ENCODE measurements at places on chromosomes 7 and 10.

GRCh38 chr10:101894742-101895141 lies 51.1 kb upstream of the KCNIP2 start:
- no peak for DNase-seq

- no peak for DNase-seq
Observed at GRCh38 chr10:64959883-64960282, 1438.7 kb downstream of the REEP3 start.

DNA sequence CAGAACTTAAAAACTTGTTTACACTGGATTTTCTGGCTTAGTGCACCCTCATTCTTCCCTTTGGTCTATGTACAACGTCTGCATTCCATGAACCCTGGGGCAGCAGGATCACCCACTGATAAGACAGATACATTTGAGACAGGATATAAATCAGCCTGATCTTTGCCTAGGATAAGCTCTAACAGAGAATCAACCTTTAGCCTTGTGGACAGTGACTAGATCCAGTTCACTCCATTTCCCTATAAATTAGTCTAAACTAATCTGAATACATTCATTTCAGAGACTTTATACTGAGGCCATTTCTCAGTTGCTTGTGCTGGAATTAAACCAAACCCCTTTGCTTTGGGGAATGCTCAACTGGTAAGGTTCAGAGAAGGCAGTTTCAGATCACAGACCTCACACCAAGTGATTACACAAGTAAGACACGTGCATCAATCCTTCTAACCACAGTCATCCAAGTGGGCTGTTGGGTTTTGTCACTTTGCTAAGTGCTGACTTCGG lies 639.8 kb upstream of the FZD8 start:
- DNase-seq: no peak

DNA sequence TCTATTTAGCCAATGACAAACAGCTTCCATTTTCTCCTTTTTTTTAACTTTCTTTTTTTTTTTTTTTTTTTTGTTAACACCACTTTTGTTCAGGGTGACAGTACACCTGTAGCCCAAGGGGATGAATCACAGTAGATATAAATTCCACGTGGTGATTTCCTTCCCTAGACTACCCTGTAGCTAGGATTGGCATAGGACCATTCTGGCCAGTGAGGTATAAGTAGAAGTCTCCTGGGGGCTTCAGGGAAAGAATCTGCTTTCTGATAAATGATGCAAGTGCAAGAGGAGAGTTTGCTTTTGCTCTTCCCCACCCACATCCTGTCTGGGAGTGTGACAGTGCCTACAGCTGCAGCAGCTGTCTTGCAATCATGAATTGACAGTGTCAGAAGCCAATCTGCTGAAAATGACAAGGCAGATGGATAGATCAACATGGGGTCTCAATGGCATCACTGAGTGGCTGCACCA lies 63.2 kb upstream of the TOMM7 start:
- no peak for DNase-seq

DNA sequence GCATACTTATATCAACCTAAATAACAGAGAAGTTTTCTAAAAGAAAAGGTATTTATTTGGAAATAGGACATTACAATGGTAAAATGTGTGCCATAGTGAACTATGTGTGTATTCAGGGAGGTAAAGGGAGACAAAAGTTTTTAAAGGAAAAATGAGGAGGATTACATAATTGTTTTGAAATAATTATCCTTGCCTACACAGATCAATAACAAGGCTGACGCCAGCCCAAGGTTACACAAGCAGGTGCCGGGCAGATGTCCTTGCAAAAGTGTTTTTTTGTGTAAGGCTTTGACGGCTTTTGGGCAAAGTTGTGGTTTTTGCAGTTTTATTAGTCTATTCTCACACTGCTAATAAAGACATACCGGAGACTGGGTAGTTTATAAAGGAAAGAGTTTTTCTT lies 22.7 kb upstream of the SLC35B4 start:
- no peak for DNase-seq

- DNase-seq: no peak
Observed at GRCh38 chr10:113293167-113293566, 259.7 kb upstream of the HABP2 start.

DNA sequence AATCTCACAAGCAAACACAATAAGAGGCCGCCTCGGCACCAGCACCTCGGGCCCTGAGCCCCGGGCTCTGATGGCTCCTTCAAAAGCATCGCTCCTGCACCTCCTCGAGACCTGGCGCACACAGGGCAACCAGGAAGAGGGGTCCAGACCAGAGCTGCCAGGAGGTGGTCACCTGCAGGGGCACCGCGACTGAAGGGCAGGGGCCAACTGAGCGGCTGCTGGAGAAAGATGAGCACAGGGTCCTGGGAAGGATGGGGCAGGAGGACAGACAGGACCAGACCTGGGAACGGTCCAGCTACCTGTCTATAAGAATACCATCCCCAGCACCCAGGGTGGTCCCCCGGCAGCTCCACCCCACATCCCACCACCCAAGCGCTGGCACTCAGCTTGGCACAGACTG lies 20.8 kb downstream of the MAD1L1 start:
- no peak for DNase-seq

DNA sequence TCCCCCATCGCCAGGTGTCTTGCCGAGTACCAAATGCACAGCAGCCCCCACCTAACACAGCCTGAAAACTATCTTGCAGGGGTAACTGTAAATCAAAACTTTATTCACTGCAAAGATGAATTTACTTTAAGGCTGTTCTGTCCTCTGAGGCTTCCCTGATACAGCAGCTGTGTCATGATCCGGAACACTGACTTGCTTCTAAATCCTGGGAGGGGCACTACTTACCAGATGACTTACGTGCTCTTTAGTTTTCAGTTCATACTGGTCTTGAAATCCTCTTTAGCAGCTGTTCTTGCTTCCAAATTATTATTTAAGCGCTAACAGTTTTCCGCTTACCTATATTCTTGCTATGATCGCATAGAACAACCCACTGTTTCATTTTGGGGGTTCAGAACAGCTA lies 4.9 kb downstream of the DYNC1I1 start:
- no peak for DNase-seq

- DNase-seq: no peak
Observed at GRCh38 chr10:34524369-34525091, 290.6 kb downstream of the PARD3 start.
